ENCODE measurements at places on chromosomes 5 and 9.

DNA sequence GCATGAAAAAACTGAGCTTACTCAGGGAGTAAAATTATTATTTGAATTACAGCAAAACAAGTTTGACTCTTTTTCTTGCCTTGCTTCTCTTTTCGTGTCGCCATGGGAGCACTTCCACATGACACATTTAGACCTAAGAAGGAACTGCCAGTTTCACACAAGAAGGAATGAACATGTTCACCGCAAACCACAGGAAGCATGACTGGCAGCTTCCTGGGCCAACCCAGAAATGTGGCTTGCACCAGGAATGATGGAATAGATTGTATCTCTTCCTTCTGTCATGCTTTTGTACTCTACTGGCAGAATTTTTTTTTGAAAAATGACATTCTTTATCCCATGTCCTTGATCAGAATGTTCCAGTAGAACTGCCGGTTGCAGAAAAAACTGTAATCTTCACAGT lies 32.9 kb upstream of the MAN2A1 start:
- peak; percentile 77 for DNase-seq

DNA sequence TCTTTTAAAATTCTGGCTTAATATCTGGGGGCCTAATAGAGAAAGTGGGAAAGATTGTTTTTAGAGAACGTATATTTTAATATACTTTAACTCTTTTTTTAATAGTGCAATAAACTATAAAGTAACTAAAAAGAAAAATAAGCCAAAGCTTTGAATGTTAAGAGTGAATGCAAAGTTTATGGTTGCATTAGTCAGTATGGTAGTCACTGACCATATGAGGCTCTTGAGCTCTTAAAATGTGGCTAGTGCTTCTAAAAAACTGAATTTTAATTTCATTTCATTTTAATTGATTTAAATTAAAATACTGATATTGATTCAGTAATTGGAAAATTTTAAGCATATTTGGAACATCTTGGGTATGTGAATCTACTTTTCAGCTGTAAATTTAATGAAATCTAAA lies 310.7 kb downstream of the PJA2 start:
- DNase-seq, result no peak

GRCh38 chr9:133715866-133716563 lies 22.1 kb downstream of the SARDH start:
- no peak for DNase-seq

DNA sequence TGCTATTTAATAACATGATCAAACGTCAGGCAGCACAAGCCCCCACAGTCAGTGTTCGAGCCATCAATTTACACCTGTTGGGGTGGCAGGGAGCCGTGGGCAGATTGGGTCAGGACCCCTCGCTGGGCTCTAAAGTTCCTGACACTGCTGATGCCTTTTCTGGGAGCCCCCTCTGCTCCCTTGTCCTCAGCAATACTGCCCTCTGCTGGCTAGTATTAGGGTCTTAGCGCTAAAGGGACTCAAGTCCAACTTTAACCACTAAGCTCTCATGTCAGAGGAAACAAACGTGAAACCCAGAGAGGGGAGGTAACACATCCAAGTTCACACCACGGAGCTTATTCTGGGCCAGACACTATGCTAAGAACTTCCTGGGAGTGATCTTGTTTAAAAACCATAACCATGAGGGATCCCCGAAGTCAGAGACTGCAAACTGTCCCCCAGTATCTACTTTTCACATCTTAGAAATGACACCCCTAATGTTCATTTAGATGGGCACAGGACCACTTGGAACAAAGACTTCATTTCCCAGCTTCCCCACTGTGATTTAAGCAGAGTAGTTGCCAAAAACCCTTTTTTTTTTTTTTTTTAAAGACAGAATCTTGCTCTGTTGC lies 20.4 kb downstream of the ANKS6 start:
- peak; percentile 66 for DNase-seq

- no peak for DNase-seq
Measured at GRCh38 chr9:130311408-130312140, 46.0 kb downstream of the HMCN2 start.

DNA sequence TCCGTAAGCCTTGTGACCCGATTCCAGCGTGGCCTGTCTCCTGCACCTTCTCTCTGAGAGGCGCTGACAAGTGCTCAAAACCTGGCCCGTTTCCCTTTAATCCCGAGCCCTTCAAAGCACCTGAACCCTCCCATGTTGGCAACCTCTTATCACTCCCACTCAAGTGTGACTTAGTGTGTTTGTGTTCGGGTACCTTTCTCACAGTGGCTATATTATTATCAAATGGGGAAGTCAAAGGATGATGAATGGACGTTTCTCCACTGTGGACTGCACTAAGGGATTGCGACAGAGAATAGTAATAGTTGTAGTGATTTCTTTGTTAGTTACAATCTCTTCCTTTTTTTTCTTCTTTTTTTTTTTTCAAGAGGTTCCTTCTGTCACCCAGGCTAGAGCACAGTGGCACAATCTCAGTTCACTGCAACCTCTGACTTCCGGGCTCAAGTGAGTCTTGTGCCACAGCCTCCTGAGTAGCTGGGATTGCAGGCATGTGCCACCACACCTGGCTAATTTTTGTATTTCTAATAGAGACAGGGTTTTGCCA lies 65.4 kb upstream of the TNFSF8 start:
- no peak for DNase-seq

DNA sequence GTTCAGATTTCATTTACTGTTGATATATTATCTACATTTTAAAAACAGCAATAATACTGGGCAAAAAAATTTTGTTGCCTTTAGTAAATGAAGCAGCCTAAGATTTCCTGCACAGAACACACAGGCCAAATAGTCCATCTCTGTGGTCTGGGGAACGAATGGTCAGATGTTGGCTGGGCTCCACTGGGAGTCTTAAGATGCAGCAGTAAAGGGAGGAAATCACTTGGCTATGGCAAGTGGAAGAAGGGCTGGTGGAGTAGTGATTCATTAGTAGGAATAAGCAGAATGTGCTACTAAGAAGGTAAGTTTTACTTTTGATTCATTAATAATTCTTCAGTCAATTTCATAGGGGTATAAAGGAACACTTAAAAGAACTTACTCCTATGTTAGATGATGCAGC lies 91.1 kb upstream of the ARRDC3 start:
- no peak for DNase-seq

- no peak for DNase-seq
Measured at GRCh38 chr5:98128846-98129245, 644.6 kb upstream of the RGMB start.

- DNase-seq, result no peak
Measured at GRCh38 chr5:132679166-132679565, 5.4 kb downstream of the IL4 start.

GRCh38 chr5:124755565-124755964 lies 9.1 kb upstream of the ZNF608 start:
- DNase-seq, result no peak

GRCh38 chr5:137858223-137858916 lies 9.3 kb upstream of the MYOT start:
- DNase-seq, result peak; percentile 13

DNA sequence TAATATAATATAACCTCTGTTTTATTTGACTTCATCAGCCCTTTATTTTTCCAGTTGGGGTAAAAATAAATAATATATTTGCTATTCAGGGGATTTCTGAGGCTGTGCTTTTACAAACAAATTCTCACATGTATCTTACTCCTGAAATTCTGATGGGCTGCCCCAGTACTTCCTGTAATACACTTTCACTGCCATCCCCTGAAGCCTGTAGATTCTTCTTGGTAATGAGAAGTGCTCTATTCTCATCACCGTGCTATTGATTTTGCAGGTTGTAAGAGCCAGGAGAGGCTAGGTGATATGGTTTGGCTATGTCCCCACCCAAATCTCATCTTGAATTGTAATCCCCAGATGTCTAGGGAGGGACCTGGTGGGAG lies 91.9 kb upstream of the CEP78 start:
- DNase-seq, result no peak

DNA sequence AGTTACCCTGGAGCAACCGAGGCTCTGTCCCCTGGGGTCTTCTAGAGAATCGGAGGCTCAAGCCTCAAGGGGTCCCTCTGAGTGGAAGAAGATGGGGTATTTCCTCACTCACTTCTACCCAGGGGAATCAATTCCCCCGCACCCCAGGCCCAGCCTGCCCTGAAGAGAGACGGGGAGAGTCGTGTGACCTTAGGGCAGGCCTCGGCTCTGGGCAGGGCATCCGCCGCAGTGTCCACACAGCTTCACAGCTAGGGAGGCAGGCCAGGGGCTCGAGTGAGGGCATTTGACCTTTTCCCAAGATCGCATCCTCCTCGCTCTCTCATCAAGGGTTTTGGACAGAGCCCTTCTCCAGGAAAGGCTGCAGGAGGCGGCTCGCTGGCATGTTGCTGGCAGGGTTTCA lies 57.9 kb upstream of the CNOT6 start:
- no peak for DNase-seq

GRCh38 chr5:137145721-137146120 lies 353.4 kb downstream of the SPOCK1 start:
- no peak for DNase-seq

- no peak for DNase-seq
Measured at GRCh38 chr5:127290019-127290945, at the start of gene MEGF10. Gene MEGF10, plus strand, starts transcription at chr5:127290796. Its CDS starts 40,513 bp downstream, at chr5:127331309.

GRCh38 chr5:119478781-119479180 lies 26.5 kb downstream of the HSD17B4 start:
- no peak for DNase-seq

- DNase-seq, result no peak
Measured at GRCh38 chr9:131405428-131405827, 11.5 kb downstream of the PRRC2B start.

DNA sequence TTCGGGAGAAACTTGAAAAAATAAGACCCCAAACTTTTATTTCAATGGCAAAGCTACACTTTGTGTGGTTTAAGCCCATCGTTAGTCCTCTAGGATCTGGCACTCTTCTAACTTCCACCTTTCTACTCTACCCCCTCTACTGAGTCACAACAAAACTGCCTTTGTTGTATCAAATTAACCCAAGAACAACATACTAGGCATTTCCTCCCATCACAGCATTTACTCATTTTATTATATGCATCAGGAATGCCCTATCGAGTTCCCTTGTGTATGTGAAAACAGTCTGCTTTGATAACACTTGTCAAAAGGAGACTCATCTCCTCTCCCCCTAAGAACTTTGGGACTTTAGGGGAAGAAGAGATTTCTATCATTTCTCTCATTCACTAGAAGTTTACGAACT lies 158.9 kb upstream of the FREM1 start:
- no peak for DNase-seq

DNA sequence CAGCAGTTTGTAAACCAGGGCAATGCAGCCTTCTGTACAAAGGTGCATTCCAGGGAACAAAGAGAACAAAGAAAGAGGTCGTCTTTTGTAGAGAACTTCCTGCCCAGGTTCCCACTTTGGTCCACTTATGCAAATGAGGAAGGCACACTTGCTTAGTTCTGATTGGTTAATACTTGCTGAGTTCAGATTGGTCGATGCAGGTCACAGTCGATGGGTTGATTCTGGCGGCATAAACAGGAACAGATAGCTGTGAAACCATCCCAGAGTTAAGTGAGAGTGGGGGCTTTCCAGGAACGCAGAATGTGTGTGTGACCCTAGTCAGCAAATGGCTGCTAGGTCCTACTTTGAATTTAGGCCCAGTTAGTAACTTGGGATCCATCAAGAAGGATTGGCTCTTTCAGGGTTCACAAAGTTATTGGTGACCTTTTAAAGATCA lies 1.8 kb upstream of the ADAMTS13 start:
- peak; percentile 40 for DNase-seq

- DNase-seq, result no peak
Measured at GRCh38 chr9:113957351-113957750, 81.2 kb downstream of the ZNF618 start.

DNA sequence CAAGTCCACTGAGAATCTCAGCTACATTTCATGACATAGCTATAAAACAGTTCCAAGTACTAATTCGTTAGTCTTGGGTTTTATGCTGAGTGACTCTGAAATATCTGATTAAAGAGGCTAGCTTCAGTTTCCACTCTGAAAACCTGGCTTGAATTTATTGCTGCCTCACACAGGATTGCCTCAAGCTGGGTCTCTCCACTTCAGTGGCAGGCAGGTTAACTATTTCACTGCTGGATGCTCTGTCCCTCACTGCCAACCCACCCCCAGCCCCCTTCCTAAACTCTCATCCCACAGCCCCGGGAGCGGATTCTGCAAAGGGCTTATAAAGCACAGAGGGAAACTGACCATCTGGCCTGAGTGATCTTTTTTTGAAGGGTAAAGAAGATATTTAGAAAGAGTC lies 318.3 kb downstream of the MLLT3 start:
- no peak for DNase-seq

DNA sequence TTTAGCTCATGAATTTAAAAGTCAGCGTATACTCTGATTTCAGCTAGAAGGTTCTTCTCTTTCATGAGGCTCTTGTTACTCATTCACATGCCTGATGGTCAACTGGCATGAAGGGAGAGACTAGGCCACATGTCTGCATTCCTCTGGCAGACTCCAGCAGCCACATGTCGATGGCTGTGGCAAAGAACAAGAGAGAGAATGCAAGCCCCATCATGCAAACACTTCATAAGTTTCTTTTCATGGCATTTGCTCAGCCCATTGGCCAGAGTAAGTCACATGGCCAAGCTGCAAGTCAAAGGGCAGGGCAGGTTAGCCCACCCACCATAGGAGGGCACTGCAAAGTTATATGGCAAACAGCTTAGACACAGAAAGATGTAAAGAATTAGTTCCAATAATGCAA lies 5.4 kb downstream of the KCNV2 start:
- DNase-seq, result peak; percentile 2

GRCh38 chr9:14203356-14204056 lies 110.4 kb downstream of the NFIB start:
- no peak for DNase-seq

- no peak for DNase-seq
Measured at GRCh38 chr9:5575000-5575399, 53.9 kb upstream of the RIC1 start.

GRCh38 chr5:112304743-112305142 lies 114.3 kb downstream of the EPB41L4A start:
- DNase-seq, result no peak

DNA sequence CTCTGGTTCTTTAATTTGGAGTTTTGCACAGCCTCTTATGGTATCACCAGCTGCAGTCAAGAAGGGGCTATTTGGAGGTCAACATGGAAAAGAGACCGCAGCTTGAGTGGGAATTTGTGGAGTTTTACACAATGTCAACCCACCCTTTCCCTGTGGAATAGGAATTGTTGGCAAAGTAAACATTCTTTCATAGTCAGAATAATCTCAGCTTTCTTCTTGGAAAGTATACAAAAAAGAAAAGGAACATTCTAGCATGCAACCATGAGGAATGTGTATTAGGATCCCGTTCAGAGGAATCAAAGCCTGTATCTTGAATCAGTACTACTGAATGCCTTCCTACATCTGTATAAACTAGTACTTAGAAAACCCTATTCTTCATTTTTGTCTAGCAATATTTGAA lies 107.6 kb downstream of the LURAP1L start:
- no peak for DNase-seq

DNA sequence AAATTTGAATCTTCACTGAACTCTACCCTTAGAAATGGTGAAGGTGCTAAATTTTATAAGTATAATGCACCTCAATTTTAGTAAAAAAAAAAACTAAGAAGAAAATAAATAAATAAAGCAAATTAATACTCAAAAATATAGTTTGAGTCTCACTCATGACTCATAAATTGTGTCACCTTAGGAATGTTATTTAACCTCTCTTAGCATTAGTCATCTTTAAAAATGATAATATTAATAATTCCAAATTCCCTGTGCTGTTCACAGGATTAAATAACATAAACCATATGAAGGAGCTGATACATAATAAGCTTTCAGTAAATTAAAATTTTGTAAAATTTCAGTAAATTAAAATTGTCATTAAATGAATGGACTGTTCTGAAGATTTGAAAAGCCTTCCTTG lies 339.8 kb upstream of the RGMB start:
- no peak for DNase-seq

- no peak for DNase-seq
Measured at GRCh38 chr9:94577571-94577970, 16.1 kb downstream of the FBP2 start.

GRCh38 chr5:80780024-80780423 lies 125.2 kb upstream of the DHFR start:
- no peak for DNase-seq

All from activated CD4-positive, alpha-beta T cell treated with anti-CD3 and anti-CD28 coated beads, Interleukin-10, Interleukin-2, amounts not matched to agents 100 ng/mL and 50 ng/mL, durations not matched to agents 16 hours and 8 hours (primary cell).